ENCODE measurements at places on chromosomes 7 and 10. TPM values are rescaled to one million over a fixed set of nuclear protein-coding genes. Genes with fewer than 3 reads are reported as not detected.

The CLDN3 gene
- not detected for polyA plus RNA-seq

The EPHA1 gene
- 0.50 TPM for polyA plus RNA-seq

The ZMIZ2 gene
- polyA plus RNA-seq: 254 TPM

The ABCB1 gene
- polyA plus RNA-seq: 8.5 TPM

The DOCK4 gene
- polyA plus RNA-seq: 0.23 TPM

The KIAA1549 gene
- 0.03 TPM for polyA plus RNA-seq

The ORC5 gene
- polyA plus RNA-seq: 5.0 TPM
